Cortex of kidney (tissue), 1 donor: ENCODE measurements at places on chromosomes 2 and 18.

DNA sequence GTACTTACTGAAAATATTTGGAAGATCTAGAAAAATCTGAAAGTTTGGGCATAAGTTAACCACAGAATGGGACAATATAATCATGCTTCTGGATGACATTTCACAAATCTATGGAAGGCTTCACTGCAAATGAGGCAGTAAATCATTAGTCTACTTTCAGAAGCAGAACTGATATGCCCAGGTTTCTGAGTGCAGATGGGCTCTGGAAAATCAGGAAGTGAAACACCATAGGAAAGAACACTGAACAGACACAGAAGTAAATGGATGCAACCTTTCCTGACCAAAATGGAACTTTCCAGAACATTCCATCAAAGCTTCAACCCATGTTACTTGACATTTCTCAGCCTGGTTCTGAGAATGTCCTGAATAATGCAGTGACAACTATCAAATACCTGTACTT lies 55.1 kb downstream of the KCNG3 start:
- no peak for DNase-seq

GRCh38 chr2:132519566-132519965 lies 103.0 kb downstream of the GPR39 start:
- no peak for DNase-seq

DNA sequence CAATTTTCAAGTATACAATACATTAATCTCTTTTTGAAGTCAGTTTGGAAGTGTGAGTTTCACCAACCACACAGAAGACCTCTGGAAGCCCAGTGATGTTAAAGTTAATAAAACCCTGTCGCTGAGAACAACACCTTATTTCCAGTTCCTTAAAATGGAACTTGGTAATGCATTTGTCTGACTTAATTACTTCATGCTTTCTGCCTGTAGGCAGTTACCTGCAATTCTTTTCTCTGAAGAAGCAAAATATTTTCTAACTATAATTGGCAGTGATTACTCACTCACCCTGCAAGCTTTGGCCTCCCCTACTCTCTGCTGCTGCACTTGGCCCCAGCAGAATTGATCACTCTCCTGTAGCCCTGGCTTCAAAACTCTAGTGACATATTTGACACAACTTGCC lies 81.5 kb downstream of the TXNL1 start:
- DNase-seq: no peak

- no peak for DNase-seq
Observed at GRCh38 chr18:23131693-23132319, 3.5 kb upstream of the CABLES1 start.

- DNase-seq: no peak
Observed at GRCh38 chr18:9092665-9093064, 9.8 kb upstream of the NDUFV2 start.

DNA sequence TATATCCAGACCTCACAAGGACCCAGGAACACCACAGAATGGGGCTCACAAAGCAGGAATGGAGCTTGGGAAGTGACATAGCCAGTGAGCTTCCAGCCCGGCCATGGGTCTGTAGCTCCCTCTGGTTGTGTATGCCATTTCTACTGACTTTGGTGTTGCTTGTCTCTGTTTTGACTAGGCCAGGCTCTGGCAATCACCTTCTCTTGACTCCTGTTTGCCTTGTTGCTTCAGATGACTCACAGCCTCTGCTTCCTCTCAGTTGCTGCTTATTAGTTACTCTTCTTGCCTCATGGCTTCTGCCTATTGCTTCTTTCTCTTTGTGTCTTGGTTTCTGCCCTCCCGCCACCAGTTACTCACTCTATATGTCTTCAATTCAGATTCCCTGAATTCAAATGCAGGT lies 15.8 kb upstream of the IER3IP1 start:
- no peak for DNase-seq

DNA sequence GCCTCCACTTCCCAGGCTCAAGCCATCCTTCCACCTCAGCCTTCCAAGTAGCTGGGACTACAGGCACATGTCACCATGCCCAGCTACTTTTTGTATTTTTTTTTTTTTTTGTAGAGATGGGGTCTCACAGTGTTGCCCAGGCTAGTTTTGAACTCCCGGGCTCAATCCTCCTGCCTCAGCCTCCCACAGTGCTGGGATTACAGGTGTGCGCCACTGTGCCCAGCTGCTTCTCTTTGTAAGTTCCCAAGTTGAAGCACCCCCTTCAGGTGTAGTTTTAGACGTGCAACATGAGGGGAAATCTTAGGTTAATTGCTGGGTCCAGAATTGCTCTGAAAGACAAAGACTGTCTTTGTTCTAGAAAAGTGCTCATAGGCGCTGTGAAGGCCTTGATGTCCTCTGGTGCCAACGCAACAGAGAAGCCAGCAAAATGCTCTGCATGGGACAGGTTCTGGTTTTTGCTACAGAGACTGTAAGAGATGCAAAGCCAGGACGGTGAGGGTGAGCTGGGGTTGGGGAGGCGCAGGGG lies 46.6 kb downstream of the RRM2 start:
- DNase-seq: no peak

DNA sequence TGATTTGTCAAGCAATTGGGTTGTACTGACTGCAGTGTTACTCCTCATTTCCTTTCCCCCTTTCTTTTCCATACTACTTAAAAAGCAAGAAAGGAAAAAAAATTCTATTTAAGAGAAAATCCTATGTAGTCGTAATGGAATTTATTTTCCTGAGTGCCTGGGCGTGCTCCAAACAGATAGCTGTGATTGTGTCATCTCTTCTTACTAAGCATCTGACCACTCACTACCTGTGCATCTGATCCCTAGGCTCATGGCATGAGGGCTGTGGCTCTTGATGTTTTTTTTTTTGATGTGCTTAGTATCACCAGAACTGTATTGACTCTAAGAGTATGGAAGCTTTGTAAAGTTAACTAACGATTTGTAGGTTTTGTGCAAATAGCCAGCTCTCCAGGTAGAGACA lies 19.0 kb downstream of the CRIM1 start:
- DNase-seq: no peak

DNA sequence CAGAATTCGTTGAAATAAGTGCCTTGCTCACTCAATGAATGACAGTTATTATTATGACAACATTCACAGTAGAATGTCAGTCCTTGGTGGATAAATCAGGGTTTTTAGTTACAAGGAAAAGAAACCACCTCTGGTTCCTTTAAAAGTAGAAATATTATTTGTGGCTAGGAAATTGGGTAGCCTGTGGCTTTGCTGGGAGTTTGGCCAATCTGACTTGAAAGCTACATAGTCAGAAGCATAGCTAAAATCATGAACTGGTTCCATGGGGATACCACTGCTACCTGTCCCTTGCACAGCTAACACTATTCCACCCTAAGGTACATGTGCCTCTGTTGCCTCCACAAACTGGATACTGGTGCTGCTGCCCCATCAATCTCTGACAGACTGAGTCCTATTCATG lies 12.8 kb upstream of the SMCHD1 start:
- DNase-seq: no peak

- no peak for DNase-seq
Observed at GRCh38 chr18:63185984-63186383, 133.6 kb downstream of the BCL2 start.

- DNase-seq: no peak
Observed at GRCh38 chr18:55289048-55289447, 298.9 kb downstream of the TCF4 start.

- DNase-seq: no peak
Observed at GRCh38 chr2:109459485-109459884, 154.3 kb downstream of the SEPTIN10 start.
